ENCODE measurements at places on chromosomes 1 and 21.

- DNase-seq: no peak
Measured at GRCh38 chr21:46465651-46466050, 7.0 kb downstream of the DIP2A start.

DNA sequence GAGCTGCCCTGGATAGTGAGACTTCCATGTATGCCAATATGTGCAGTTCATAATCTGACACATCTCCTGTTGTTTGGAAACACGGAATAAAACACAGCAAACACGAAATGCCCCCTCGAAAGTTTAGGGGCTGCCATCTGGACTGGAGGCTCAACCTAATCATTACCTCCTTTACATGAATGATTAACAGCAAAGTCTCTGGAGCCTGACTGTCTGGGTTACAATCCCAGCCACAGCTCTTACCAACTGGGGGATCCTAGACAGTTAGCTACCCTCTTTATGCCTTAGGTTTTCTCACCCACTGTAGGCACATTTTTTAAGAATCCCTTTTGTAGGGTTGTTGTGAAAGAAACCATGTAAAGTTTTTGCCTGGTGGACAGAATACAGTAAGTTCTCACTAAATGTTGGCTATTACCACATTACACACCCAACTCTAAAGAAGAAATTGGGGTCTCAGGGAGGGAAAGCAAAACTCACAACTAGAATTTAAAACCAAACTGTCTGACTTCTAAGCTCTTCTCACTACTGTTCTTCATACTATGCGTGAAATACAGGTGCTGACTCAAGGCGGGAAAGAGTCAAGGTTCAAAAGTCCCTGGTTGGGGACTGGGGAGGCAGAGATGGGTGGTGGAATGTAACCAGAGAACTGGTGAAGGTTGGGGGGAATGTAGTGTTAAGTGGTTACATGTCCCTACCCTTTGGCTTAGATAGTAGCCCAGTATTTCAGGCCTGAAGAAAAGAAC lies 24.2 kb downstream of the CYP4A22 start:
- DNase-seq: no peak

DNA sequence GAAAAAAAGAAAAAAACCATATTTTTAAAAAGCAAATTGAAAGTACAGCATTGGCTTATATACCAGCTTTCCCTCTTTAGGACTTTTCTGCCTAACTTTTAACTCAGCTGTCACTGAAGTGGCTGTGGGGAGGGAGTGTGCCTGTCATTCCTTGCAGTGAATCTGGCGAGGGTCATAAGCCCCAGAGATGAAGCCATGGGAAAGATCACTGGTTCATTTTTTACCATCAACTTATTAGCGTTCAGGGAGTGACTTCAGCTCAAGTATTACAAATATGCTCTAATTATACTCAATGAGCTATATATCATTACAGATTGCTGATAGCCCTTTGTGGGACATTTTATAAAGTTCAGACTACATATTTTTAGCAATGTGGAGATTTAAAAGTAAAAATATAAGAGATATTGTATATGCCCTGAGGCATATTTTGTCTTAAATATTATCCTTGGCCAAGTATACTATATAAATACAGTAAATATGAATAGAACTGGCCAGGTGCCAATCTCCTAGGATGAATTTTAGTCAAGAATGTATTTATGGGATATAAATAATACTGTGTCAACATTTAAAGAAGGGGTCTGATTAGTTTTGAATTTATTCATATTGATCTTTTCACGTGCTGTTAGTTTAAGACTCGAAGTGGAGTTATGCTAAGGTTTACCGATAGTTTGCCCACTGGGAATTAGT lies 4.4 kb downstream of the TGFB2 start:
- DNase-seq: no peak

DNA sequence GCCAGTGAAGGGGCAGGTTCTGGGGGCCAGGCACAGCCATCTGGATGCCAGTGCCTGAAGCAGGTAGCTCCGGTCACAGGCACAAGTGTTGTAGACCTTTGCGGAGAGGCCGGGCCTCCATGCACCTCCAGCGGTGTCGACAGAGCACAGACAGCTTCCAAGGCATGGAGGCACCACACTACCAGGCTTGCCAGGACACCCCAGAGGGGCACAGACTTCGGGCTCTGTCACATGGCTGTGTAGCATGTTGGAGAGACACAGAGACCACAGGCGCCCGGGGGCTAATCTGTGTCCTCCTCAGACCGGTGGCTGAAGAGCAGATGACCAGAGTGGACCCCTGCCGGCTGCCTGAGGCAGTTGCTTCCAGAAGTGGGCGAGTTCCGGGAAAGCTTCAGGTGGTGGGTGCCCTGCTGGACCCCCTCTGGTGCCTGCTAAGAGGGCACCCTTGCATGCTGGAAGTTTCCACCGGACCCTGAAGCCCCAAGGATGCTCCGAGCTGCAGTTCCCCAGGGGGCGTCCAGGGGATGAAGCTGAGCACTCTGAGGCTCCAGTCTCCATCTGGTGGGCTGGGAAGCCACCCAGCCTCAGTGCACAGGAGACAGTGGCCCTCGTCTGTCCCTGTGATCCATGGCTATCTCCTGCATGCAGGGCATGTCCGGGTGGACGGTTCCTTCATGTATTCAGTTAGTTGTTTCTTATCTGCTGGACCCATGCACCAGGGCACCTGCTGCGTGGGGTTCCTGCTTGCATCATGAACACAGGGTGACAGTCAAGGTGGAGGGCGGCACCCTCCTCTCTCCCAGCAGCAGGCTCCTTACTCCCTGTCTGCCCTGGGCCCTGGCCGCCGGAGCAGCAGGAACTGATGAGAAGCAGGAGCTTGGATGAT lies 82.4 kb downstream of the OBSCN start:
- no peak for DNase-seq

DNA sequence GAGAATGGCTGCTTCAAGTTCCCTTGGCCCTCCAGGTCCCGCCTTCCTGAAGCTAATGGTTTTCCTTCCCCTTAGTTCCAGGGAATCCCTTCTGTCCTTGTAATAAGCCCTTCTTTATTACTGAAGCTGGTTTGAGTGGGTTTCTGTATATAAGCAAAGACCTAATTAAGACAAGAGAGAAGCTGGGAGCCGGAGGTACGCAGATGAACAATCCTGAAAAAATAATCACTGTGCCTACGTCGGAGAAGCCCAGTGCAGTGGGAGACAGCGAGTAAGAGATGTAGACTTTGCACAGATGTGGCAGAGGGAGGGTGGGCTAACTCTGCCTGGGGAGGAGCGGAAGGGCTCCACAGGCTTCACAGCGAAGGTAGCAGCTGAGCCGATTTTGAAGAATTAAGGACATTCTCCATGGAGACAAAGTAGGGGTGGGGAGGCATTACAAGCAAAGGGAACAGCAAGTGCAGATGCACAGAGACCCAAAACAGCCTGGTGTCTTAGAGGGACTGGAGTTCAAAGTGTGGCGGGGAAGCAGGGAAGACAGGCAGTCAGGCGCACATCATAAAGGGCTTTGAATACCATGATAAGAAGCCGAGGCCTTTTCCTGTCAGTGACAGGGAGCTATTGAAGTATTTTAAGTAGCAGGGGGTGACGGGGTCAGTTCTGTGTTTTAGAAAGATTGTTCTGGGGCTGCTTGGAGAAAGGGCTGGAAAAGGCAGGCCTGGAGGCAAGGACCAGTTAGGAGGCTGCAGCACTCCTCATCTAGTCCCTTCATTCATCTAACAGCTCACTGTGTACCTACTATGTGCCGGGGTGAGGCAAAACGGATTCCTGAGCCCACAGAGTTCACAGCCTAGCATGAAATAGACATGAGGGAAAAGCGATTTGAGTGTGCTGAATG lies 6.5 kb downstream of the RIMS3 start:
- DNase-seq: no peak

DNA sequence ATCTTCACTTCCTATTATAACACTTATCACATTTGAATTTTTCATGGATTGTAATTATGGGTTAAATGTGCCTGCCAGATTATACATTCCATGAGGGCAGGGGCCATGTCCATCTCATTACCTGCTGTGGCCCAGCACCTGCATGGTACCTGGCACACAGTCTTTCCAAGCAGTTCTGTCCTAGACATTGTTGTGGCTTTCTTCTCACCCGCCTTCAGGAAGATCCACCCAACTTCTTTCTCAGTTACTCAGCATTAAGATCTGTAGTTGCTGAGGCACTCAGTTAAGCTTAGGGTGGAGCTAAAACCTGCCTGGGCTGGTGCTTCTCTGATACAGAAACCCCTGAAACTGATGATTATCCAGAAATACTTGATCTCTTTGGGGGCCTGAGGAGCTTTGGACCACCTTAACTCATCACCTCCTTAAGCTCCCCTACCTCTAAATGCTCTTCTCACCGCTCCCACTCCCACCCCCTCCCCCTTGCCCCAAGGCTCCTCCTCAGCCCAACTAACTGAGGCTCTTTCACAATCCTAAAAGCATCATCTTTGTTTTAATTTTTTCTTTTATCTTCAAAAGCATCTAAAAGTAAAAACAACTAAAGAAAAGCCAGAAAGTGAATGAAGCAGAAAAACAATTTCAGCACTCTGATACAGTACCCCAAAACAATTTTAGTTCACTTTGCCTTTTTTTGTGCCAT lies 190.6 kb downstream of the FGGY start:
- DNase-seq: no peak

DNA sequence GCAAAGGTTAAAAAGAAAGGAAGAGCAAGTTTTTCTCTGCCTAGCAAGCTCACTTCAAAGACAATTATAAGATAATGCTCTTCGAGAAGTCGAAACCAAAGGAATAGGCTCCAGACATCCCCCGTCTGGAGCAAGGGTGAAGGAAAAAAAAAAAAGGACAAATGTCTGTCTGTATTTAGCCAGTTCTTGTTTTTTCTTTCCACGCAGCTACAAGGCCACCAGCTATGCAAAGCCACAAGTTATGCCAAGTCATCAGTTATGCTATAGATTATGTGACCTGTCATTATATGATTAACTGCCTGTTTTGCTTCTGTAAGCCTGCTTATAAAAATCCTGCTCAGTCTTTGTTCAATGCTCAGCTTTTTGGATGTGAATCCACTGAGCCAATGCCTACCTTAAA lies 2.4 kb upstream of the THEM5 start:
- no peak for DNase-seq

- DNase-seq: no peak
Measured at GRCh38 chr1:220681220-220681880, 8.8 kb upstream of the C1orf115 start.

DNA sequence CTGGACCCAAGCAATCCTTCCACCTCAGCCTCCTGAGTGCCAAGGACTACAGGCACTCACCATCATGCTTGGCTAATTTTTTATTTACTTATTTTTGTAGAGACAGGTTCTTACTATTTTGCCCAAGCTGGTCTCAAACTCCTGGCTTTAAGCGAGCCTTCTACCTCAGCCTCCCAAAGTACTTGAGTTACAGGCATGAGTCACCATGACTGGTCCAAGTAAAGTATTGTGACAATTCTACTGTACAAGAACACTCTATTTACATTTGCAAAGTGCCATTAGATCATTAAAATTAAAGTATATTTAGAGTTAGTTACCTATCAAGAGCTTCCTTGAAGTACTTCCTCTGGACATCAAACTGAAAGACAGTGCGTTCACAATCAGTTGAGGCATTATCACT lies 44.8 kb downstream of the NRDC start:
- no peak for DNase-seq

GRCh38 chr1:30106125-30106524 lies 617.3 kb downstream of the MATN1 start:
- DNase-seq: peak; percentile 25

- DNase-seq: peak; percentile 87
Measured at GRCh38 chr21:35405981-35406380, 356.9 kb upstream of the RUNX1 start.

DNA sequence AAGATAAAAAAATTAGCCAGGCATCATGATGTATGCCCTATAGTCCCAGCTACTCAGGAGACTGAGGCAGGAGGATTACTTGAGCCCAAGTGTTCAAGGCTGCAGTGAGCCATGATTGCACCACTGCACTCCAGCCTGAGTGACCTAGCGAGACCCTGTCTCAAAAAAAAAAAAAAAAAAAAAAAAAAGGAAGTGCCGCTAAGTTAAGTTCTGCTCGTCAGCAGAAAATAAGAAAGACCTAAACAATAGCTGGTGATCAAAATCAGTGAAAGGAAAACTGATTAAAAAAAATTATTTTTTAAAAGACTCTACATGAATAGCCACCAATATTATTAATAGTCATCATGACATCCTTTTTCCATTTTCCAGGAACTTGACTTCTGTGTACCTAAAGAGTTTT lies 44.2 kb upstream of the MTR start:
- DNase-seq: no peak

DNA sequence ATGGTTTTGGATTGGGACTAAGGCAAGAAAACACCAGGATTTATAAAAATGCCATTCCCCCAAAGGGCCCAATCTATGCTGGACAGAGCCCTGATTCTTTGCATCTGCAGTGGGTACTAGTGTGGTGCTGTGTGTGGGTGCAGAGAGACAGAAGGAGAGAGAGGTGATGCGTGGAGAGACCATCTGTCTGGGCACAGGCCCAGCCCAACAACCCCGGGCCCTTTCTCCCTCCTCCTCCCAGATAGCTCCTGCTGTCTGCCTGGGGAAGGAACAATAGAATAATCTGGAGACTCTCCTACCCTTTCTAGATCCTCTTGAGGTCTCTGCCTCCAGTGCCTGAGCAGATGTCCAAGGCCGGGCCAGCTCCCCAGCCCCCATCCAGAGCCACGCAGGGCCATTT lies 15.1 kb downstream of the KIAA1614 start:
- peak; percentile 82 for DNase-seq

DNA sequence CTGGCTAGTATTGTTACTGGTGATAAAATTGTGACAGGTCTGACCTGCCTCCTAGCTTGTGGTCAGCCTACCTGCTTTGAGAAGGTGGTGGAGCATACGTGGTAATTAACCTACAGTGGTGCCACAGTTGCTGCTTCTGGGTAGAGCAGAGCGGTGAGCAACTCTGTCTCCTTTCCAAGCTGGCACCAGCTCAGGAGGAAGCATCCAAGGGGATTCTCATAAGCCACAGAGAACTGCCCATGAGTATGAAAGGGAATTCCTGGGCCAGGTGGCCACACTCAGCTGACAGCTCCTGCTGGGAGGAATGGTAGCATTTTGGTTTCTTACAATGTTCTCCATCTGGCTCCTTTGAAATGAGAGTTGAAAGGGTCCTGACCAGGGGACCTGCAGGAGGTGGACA lies 39.4 kb downstream of the ATP2B4 start:
- no peak for DNase-seq

DNA sequence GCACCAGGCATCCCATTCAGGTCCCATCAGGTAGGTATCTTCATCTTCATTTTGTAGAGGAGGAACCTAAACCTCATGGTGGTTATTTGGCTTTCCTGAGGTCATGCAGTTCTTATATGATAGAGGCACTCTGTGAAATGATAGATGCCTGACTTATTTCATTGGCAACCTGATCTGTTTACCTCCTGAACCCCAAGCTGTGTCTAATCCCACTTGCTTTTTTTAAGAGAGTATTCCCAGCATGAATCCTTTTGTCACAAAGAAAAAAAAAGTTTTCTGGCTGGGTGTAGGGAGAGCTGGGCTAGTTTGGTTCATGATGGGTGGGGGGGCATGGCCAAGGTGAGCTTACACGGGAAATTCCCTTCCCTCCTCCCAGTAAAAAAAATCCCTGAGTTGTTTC lies 154.2 kb downstream of the TENT5C start:
- DNase-seq: no peak

Measured in NCI-H1092 (cell line).